ENCODE measurements at places on chromosomes 7 and 10. TPM values are rescaled to one million over a fixed set of nuclear protein-coding genes. Genes with fewer than 3 reads are reported as not detected.

Gene ZNF503
- 0.11 TPM for total RNA-seq

Gene TRIM73
- 33.2 TPM for total RNA-seq

GRCh38 chr10:49289480-49289879, 9.5 kb upstream of the C10orf71 start:
- H3K27ac ChIP-seq: no peak overlapping the region
- H3K4me3 ChIP-seq: no peak overlapping the region
- no peaks in the 10 kb centered on the region for H3K27me3 ChIP-seq
- DNase-seq: no peak
- no peaks in the 10 kb centered on the region for H3K36me3 ChIP-seq

GRCh38 chr7:129170441-129171021, 17.9 kb upstream of the SMO start:
- DNase-seq: no peak
- no peaks in the 10 kb centered on the region for H3K27me3 ChIP-seq
- no peak overlapping the region for H3K4me3 ChIP-seq
- no peak overlapping the region for H3K27ac ChIP-seq

GRCh38 chr7:75844158-75844557, 30.6 kb upstream of the CCL24 start:
- no peak for DNase-seq
- no peak overlapping the region for H3K27ac ChIP-seq
- no peak overlapping the region for H3K4me3 ChIP-seq
- no peaks in the 10 kb centered on the region for H3K36me3 ChIP-seq

Gene OR9A2
- total RNA-seq: not detected

Gene VWDE
- total RNA-seq: 3.9 TPM

Gene CDC14C
- not detected for total RNA-seq

- no peaks in the 10 kb centered on the region for H3K27me3 ChIP-seq
- H3K4me1 ChIP-seq: no peaks in the 10 kb centered on the region
- DNase-seq: no peak
Measured at GRCh38 chr7:1369916-1370657, 89.2 kb downstream of the MICALL2 start.

DNA sequence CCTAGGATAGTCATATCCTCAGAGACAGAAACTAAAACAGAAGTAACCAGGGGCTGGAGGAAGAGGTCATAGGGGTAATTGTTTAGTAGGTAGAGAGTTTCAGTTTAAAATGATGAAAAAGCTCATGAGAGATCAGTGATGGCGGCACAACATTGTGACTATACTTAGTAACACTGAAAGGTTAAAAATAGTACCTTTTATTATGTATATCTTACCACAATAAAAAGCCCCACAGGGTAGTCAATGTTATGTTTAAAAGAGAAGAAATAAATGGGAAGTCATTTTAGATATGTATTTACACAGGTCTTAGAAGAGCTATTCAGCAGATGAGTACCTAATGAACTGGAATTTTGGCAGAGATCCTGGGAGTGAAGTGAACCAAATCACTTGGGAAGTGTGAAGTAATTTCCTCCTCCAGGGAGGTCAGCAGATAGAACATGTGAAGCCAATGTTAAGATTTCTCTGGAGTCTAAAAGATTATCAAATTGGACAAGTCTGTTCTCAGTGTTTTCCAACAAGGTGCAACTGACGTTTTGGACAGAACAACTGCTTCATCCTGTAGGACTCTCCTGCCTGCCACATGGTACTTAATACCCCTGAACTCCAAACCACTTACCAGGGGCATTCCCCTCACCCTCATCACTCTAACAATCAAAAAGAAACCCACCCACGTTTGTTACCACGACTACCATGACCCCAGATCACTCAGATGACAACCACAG, 6.4 kb downstream of the CDCA7L start:
- no peak overlapping the region for H3K4me3 ChIP-seq
- no peaks in the 10 kb centered on the region for H3K36me3 ChIP-seq
- H3K27me3 ChIP-seq: no peaks in the 10 kb centered on the region
- H3K4me1 ChIP-seq: peaks cover 27% of the 10 kb centered on the region
- H3K27ac ChIP-seq: no peak overlapping the region

DNA sequence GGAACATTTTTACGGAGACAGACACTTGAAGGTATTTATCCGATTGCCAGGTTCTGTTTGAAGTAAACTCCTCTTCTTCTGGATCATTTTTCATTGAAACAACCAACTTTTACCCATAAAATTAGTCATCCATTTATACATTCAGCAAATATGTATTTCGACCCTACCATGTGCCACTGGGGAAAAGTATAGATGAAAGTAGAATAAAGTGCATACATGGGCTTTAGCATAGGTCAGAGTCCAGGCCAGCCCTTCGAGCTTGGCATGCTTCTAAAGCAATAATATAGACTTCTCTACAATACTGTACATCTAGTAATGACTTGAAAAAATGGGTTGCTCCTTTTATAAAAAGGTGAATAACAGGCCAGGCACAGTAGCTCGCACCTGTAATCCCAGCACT, 10.1 kb downstream of the SLC25A16 start:
- H3K4me3 ChIP-seq: no peak overlapping the region
- H3K27ac ChIP-seq: no peak overlapping the region
- DNase-seq: no peak
- no peaks in the 10 kb centered on the region for H3K36me3 ChIP-seq
- no peaks in the 10 kb centered on the region for H3K4me1 ChIP-seq

GRCh38 chr10:26938578-26938977, 77.8 kb upstream of the ABI1 start:
- no peaks in the 10 kb centered on the region for H3K36me3 ChIP-seq
- DNase-seq: no peak
- H3K27ac ChIP-seq: no peak overlapping the region
- no peaks in the 10 kb centered on the region for H3K27me3 ChIP-seq

Gene PIP
- not detected for total RNA-seq

Gene ARHGAP22
- not detected for total RNA-seq

Gene BRI3
- total RNA-seq: 73.1 TPM

- H3K36me3 ChIP-seq: no peaks in the 10 kb centered on the region
- H3K27ac ChIP-seq: no peak overlapping the region
- DNase-seq: no peak
- no peaks in the 10 kb centered on the region for H3K27me3 ChIP-seq
- no peaks in the 10 kb centered on the region for H3K4me1 ChIP-seq
Measured at GRCh38 chr10:16603308-16603707, 81.6 kb upstream of the C1QL3 start.

Gene AGMO
- total RNA-seq: not detected

- DNase-seq: no peak
- no peaks in the 10 kb centered on the region for H3K4me1 ChIP-seq
- H3K36me3 ChIP-seq: peaks cover 30% of the 10 kb centered on the region
- no peaks in the 10 kb centered on the region for H3K27me3 ChIP-seq
- H3K4me3 ChIP-seq: no peak overlapping the region
Measured at GRCh38 chr7:138538997-138539644, 79.1 kb downstream of the TRIM24 start.

Gene EVX1
- not detected for total RNA-seq

GRCh38 chr7:66464059-66464458, 164.6 kb upstream of the KCTD7 start:
- no peak overlapping the region for H3K4me3 ChIP-seq
- no peaks in the 10 kb centered on the region for H3K27me3 ChIP-seq
- DNase-seq: no peak
- no peaks in the 10 kb centered on the region for H3K4me1 ChIP-seq
- no peaks in the 10 kb centered on the region for H3K36me3 ChIP-seq

Gene DRGX
- not detected for total RNA-seq

DNA sequence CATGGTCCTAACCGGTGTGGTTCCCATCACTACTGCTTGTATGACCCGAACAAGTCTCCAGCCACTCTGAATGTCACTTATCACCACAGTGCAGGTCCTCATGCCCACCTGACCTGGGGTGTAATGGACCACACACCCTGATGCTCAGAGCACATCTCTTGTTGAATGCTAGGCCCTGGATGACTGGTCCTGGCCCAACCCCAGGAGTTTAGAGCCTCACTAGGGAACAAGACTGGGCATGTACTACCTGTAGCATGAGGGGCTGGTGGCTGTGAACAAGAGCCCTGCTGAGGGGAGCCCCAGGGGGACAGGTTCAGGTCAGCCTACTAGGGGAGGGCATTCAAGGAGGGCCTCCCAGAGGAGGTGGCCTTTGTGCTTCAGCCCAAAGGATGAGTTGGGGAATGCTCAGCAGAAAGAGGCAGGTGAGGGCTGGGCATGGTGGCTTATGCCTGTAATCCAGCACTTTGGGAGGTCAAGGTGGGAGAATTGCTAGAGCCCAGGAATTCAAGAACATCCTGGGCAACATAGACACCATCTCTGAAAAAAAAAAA, 31.2 kb downstream of the ZMIZ1 start:
- H3K4me1 ChIP-seq: peaks cover 29% of the 10 kb centered on the region
- no peaks in the 10 kb centered on the region for H3K27me3 ChIP-seq
- H3K4me3 ChIP-seq: no peak overlapping the region

- DNase-seq: no peak
- H3K27me3 ChIP-seq: no peaks in the 10 kb centered on the region
- H3K4me3 ChIP-seq: no peak overlapping the region
- H3K4me1 ChIP-seq: peaks cover under 1% of the 10 kb centered on the region
- H3K36me3 ChIP-seq: no peaks in the 10 kb centered on the region
Measured at GRCh38 chr10:96656839-96657238, 63.5 kb downstream of the PIK3AP1 start.

Gene MLLT10
- total RNA-seq: 61.2 TPM

- H3K27me3 ChIP-seq: no peaks in the 10 kb centered on the region
- no peak overlapping the region for H3K27ac ChIP-seq
- DNase-seq: no peak
- no peak overlapping the region for H3K4me3 ChIP-seq
- no peaks in the 10 kb centered on the region for H3K4me1 ChIP-seq
Measured at GRCh38 chr10:99573790-99574189, 41.0 kb downstream of the NKX2-3 start.

DNA sequence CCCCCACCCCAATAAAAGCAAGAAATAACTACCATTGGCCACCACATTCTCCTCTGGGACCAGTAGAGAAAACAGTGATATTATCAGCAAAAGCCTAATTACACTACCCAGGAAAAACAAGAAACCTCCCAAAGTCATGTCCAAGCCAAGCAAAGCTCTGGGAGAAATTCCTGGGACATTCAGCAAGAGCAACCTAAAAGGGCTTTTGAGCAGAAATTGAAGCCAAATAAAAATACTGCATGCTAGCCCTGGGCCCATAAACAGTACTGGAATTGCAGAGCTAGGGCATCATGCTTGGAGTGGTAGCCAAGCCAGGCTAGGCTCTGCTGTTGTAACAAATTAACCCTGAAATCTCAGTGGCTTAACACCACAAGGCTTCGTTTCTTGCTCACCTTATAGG, 347.9 kb downstream of the LRMDA start:
- no peaks in the 10 kb centered on the region for H3K27me3 ChIP-seq
- no peaks in the 10 kb centered on the region for H3K4me1 ChIP-seq
- no peak for DNase-seq
- no peaks in the 10 kb centered on the region for H3K36me3 ChIP-seq
- H3K27ac ChIP-seq: no peak overlapping the region
- no peak overlapping the region for H3K4me3 ChIP-seq
